ENCODE measurements at places on chromosomes 3 and 15.

DNA sequence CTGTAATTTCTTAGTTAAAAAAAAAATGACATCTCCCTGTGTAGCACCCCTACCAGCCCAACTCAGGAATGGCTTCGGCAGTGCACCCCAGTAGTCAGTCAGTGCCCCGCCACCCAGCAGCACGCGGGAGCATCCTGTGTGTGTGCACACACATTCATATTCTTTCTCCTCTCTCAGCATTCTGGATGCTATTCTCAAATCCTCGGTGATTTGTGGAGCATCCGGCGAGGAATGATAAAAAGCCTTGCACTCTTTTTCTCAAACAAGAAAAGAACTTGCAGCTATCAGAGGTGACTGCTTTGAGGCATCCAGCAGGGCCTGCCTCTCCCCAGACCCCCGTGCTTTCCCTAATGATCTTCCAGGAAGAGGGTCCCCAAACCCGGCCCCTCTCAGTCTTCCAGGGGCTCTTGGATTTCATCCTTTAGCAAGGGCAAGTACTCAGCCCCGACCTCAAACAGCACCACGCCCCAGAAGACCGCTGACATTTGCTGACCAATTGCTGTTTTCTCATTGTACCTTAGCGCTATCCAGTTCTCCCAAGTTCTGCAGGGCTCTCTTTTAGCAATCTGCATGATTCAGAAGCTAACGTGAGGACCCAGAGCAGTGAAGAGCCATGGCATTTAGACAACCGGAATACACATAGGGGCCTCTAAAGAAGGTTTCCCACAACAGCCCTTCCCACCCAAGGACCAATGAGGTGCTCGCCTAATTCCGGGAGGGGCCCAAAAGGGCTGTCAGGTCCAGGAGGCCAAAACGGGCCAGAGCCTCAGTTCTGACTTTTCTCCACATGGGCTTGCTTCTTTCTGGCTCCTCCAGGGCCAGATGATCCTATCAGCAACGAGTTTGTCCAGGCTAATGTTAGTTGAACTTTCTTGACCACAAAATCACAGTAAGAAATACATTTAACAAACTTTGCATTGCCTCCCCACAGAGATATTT is 72.2 kb downstream of the FAM174B start:
- no peak for DNase-seq

- no peak for DNase-seq
Observed at GRCh38 chr15:65870889-65871533, 1.7 kb downstream of the RAB11A start.

DNA sequence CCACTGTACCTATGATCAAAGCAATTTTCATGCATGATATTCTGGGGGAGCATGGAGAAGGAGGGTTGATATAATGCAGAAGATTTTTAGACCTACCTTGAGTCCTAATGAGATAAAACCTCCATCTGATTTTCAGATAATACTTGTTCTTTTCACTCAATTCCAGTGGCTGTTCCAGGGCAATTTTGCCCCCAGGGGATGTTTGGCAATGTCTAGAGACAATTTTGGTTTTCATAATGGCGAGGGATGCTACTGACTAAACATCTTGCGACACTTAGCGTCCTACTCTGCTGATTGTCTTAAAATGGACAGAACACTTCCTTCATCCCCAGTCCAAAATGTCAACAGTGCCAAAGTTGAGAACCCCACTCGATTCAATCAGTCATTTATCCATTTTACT is 26.6 kb downstream of the AGBL1 start:
- DNase-seq: no peak

GRCh38 chr3:169545606-169546005 is 117.9 kb downstream of the MECOM start:
- no peak for DNase-seq

- no peak for DNase-seq
Observed at GRCh38 chr3:194167480-194168282, 31.7 kb downstream of the HES1 start.

DNA sequence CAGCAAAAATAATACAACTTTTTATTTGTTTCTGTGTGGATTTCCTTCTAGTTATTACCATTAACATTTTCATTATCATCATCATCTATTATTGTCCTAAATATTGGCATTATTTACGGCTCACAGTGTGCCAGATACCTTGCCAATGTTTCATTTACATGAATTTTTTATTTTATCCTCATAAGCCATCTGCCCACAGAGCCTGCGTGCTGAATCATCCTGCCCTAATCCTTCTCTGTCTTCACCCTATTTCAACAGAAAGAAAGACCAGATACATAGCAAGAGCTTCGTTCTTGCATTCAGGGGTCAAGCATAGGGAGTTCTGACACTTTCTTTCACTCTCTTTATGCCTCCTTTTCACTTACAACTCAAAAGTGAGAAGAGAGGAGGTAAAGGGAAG is 82.0 kb downstream of the KCNMB2 start:
- DNase-seq: no peak

GRCh38 chr3:151410891-151411559 is 26.5 kb upstream of the P2RY12 start:
- no peak for DNase-seq

- no peak for DNase-seq
Observed at GRCh38 chr15:65632780-65633375, 11.1 kb downstream of the SLC24A1 start.

DNA sequence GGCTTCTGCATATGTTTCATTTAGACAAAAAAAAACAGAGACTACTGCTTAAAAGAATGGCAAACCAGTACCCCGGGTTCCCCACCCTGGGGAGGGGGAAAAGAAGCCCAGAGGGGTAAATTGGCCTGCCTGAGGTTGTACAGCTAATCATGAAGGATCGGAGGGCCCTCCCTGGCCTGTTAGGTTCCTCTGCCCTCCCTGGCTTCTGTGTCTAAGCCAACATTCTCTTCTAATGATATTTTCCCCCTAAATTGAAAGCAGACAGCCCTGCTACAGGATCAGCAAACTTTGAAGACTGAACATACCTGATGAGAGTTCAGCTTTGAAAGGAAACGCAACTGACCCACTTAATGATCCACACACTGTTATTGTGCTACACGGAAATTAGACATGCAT is 2.5 kb downstream of the ARHGAP31 start:
- no peak for DNase-seq

DNA sequence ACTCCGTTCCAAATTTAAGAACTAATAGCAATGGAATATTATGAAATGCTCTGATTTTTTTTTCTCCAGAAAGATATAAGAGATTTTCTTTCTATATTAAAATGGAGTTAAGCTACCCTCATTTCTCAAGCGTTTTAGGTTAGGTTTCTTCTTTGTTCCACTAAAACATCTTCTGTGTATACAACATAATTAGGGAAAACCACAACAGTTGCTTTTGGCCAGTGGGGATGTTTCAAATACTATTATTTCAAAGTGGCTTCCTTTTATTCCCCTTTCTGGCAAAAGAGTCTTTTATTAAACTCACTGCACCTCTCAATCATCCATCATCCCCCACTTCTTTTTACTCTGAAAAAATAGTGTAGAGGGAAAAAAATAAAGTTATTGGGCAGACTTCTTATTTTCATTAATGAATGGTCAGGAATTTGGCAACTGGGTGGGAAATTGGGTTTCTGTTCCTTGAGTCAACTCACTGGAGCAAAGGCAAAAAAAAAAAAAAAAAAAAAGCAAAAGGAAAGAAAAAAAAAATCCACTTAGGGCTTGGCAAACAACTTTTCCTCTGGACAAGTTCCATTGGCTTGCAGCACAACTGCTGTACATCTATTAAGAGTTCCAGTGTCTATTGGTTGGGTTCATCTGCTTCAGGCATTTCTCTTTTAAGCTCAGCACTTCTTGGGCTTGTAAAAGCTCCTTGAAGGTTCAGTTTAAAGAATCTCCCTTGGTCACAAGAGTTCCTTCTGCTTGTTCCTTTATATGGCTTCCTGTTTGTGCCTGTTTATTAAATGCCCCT is 963.4 kb downstream of the ROBO1 start:
- no peak for DNase-seq

- DNase-seq: no peak
Observed at GRCh38 chr3:59753808-59754450, 704.1 kb upstream of the CFAP20DC start.

- no peak for DNase-seq
Observed at GRCh38 chr3:171229173-171229572, 202.7 kb upstream of the SLC2A2 start.

- DNase-seq: no peak
Observed at GRCh38 chr3:127748754-127749327, 73.5 kb downstream of the MGLL start.

- no peak for DNase-seq
Observed at GRCh38 chr3:46351646-46352045, 2.3 kb upstream of the CCR2 start.

DNA sequence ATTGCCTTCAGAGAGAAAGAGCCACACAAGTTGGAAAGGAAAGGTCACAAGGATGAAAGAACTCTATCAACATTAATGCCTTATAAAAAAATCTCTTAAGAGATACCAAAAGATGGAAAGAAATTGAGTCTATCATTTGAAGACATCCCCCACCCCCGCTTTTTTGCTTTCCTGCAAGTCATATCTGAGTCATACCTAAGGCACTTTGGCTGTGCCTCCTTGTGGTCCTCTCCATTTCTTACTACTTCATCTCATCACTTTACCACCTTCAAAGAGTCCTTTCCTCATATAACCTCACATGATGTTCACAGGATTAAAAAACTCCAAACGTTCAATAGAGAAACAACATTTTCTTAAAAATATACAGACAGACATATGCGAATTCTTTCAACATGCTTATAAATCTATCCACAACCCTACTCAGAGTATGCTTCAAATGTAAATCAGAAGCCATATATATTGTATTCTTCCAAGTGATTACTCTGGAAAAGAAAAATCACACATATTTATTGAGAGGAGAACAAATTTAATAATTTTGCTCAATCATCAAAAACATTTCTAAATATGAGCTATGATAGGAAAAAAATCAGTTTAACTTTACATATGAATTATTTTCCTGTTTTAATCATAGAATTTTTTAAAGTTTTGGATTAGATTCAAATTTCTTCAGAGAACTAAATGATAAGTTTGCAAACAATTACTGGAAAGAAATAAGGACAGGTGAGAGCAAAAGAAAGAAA is 1003.9 kb upstream of the CFAP20DC start:
- DNase-seq: peak; percentile 7

DNA sequence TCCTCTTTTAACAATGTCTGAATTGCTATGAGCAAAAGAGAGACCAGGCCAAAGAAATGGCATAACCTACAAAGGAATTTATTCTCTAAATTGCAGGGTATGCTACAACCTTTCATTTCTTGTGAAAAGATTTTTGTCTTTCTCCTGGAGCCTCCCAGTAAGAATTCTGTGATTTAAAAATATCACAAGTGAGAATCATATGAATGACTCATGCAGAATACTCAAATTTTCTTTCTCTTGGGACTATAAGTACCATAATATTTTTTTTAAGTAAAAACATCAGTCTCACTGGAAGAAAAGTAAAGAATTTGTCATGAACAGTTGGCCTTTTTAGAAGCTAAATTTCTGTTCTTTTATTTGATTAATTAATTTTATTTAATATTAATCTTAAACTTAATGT is 26.3 kb downstream of the SYNPR start:
- no peak for DNase-seq

GRCh38 chr3:4284865-4285264 is 18.3 kb upstream of the SETMAR start:
- no peak for DNase-seq

GRCh38 chr3:79367066-79367465 is 400.7 kb downstream of the ROBO1 start:
- DNase-seq: no peak

- DNase-seq: no peak
Observed at GRCh38 chr3:10448544-10448943, 56.8 kb downstream of the ATP2B2 start.

- DNase-seq: no peak
Observed at GRCh38 chr3:60973321-60973720, 277.9 kb downstream of the FHIT start.

GRCh38 chr3:72601983-72602750 is 246.1 kb downstream of the SHQ1 start:
- DNase-seq: no peak

GRCh38 chr3:137709011-137709601 is 55.0 kb upstream of the SOX14 start:
- no peak for DNase-seq

Data from hematopoietic multipotent progenitor cell (in vitro differentiated cells).